CD4-positive, alpha-beta memory T cell (primary cell): ENCODE measurements at places on chromosomes 3 and 15.

GRCh38 chr3:190326930-190327329 is 4.7 kb upstream of the CLDN1 start:
- DNase-seq = no peak

GRCh38 chr15:38254051-38254883 is 1.6 kb downstream of the SPRED1 start:
- DNase-seq = peak; percentile 52

DNA sequence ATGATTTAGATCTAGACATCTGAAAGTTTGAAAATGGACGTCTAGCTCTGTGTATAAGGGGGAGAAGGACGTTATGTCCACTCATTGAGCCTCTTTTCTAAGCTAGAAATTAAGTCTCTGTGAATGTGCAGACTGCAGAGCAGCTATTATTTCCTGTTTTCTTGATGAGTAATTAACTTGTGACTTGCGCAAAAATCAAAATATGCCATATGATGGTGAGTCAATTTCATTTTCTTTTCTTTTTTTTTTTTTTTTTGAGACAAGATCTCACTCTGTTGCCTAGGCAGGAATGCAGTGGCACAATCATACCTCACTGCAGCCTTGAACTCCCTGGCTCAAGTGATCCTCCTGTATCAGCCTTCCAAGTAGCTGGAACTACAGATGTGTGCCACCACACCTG is 14.1 kb downstream of the LACTB start:
- DNase-seq = no peak

- DNase-seq = no peak
Measured at GRCh38 chr3:29065211-29065785, 215.6 kb upstream of the RBMS3 start.

GRCh38 chr15:96207377-96208006 is 123.0 kb upstream of the NR2F2 start:
- no peak for DNase-seq

DNA sequence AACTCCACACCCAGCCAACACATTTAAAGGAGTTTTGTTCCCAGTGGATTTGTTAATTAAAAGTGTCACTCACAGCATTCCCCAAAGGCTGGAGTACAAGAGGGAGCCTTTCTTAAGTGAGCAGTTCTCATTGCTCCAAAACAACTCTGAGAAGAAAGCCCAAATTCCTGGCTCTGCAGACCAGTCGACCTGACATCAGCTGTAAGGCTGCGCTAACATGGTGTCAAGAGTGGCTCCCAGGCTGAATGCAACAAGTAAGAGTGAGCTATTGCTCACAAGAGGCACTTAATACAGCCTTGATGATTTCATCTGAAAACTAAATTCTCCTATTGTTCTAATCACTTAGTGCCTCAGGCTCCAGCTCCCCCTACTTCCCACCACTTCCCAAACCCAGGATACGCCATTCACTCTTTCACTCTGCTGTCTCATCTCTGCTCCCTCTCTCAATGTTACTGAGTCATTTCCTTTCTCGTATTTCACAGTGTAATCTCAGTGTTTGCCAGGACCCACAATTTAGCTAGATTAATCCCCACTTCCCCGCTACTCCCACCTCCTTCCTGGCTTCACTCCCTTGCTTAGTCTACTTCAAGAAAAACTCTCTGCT is 81.8 kb downstream of the WWTR1 start:
- no peak for DNase-seq
